CD4-positive, alpha-beta T cell (primary cell): ENCODE measurements at places on chromosomes 7 and 10.

DNA sequence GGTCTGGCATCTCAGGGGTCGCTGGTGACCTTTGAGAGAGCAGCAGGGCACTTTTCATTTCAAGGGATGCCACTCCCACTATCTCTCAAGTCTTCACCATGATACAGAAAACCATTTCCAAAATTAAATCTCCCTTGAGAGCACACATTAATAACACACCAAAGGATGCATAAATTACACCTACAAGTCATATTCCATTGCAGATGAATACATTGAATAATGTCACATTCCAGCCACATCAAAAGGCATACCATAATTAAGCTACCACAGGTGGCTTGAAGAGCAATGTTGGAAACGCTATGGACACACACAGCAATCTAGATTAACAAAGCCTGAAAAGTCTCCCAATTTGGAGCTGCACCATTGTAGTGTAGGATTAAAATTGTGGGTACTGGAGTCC lies 353.3 kb upstream of the ZMIZ1 start:
- DNase-seq, result no peak

GRCh38 chr10:69578508-69578991 lies 5.3 kb upstream of the NEUROG3 start:
- no peak for DNase-seq

DNA sequence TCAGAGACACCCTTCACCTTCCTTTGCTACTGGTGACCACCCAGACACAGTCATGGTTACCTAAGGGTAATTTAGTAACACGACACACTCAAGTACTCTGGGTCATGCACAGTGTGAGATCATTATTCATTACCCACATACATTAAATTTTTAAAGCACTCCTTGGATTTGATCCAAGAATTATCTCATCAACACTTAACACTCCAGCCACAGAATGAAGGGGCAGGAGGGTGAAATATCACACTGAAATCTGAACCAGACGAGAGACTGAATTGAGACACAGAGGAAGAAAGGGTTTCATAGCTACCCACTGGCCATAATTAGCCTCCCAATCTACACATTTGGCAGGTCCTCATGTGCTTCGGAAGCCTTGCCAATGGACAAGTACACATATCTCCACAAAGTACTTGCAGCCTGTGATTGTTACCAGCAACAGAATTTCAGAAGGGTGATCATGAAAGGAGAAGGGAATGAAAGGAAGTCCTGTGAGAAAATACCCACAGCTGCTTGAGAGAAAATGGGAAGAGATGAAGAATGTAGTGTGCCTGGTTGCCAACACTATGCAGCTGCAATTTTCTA lies 189.3 kb downstream of the POLR1F start:
- DNase-seq, result no peak

DNA sequence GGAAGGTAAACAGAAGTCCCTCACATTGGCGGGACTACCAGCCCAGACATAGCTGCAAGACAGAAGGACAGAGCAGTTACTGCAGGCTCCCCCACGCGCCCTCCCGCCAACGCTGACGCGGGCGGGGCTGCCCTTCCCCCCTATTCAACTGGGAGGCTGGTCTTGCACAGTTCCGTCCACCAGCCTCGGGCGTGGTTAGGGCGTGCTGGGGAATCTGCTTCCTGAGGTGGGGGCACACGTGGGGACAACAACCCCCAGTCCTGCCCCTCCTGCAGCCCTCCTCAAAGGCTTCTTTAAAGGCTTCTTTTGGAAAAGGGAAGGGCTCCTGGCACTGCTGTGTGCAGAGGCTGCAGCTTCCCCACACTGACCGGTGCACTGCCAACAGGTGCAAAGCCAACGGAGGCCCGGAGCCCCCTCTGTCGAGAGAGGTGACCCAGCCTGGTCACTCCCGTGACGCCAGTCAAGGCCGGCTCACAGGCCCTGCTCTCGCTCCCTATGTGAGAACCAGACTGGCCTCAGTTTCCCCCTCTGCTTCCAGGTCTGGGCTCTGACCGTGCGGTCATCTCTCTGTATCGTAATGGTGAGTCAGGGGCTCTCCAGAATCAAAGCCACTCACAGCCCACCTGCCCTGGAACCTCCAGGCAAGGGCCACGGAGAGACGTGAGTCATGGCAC lies 126.0 kb downstream of the EBF3 start:
- DNase-seq, result no peak

GRCh38 chr10:102834143-102834542 lies 3.1 kb downstream of the CYP17A1 start:
- no peak for DNase-seq

DNA sequence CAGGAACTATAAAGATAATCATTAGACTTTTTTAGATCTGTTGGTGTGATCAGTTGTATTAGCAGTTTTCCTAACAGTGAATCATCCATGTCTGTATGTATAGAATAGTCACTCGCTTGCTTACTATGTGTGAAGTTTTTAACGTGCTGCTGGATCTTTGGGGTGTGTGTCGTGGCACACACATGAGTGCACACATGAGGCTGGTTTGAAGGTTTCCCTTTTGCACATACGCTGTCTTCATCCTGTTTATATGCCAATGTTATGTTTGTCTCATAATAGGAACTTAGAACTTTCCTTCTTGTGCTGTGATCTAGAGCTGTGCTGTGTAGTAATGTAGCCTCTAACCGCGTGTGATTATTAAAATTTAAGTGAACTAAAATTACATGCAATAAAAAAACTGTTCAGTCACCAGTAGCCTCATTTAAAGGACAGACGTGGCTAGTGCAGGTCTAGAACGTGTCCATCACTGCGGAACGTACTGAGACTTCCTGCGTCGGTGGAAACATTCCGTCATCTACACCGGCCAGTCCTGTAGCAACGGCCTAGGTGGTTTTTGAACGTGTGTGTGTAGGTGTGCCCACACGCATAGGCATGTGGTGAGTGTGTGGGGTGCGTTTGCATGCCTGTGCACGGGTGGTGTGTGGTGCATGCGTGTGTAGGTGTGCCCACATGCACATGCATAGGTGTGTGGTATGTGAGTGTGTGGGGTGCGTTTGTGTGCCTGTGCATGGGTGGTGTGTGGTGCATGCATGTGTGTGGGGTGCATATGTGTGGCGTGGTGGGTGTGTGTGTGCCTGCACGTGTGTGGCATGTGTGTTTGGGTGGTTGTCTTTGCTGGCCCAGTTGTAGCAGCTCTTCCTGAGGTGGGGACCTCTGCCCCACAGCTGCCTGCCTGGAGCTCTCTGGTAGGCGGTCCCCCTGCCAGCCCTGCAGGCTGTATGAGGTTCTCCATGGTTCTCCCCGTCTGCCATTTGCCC lies 56.6 kb downstream of the INPP5A start:
- no peak for DNase-seq

DNA sequence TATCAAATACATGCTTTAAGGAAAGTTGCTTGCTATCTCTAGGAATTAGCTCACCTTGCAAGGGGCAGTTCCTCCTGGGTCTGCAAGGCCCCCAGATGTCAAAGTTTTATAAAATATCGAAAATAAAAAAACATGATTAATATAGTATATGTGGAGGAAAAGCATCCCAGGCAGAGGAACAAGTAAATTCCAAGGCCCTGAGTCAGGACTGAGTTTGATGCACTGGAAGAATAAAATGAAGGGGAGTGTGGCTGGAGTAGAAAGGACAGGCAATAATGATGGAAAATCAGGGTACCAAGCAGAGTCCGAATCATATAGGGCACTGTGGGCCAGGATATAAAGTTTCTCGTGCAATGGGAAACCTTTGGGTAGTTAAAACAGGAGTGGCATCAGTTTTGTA lies 112.4 kb upstream of the EEPD1 start:
- DNase-seq, result no peak

- peak; percentile 46 for DNase-seq
Measured at GRCh38 chr7:137903382-137904169, 56.8 kb upstream of the DGKI start.

DNA sequence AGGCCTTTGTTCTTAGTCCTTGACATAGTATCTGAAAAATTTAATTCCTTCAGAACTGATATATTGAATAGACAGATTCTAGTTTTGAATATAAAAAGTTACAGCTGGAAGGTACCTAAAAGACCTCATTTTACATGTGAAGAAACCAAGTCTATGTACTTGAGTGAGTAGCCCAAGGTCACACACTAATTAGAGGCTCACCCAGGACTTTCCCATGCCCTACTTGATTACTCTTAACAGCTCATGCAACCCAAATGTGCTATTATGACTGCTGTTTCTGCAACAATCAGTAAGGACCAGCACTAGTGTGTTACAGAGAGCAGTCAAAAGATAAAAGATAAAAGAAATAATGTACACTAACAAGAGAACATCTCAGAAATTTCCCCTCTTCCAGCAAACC lies 40.7 kb upstream of the BET1 start:
- no peak for DNase-seq

GRCh38 chr7:149175150-149175549 lies 20.2 kb upstream of the ZNF282 start:
- no peak for DNase-seq

DNA sequence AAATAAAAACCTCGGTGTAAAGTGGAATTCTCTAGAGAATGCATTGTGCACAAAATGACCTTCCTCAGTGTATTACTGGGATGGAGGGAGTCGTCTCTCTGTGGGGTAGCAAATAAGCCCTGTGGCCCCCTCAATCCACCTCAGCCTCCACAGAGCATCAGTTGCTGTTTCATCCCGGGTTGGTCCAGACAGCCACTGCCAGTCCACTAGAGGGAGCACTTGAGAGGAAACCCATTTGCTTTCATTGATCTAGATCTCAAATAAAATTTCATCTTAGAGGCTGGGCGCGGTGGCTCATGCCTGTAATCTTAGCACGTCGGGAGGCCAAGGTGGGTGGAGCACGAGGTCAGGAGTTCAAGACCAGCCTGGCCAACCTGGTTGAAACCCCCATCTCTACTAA lies 1128.7 kb downstream of the CNTNAP2 start:
- peak; percentile 3 for DNase-seq

DNA sequence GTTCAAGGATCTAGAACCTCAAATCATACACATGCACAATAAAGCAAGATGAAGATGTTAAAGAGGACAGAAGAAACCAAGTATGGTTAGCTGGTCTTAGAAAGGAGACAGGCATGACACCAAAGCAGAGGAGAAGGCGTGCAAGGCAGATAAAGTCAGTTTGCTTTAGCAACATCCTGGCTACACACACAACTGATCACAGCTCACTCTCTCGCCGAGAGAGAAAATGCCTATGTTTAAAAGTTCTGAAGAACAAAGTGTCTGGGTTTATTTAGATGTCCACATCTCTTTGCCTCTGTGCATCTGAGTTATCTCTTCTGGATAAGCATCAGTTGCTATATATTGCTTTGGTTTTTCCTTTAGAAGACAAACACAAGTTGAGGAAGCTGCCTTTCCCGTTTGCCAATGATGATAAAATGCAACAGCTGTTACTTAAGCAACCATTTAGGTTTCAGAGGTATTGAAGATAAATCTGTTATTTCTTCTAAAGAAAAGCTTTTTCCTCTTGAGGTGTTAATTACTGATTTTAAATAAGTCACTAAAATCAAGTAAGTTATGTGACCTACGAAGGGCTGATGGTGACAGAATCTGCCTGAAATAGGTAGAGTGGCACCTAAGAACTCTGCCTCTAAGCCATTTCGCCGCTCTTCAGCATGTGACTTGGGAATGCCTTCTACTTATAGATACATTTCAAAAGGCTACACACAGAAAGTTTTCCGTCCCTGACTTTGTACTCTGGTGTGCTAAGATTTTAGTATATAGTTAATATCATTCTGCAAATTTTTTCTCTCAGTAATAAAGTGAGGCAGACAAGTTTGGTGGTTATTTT lies 146.2 kb upstream of the ASAH2 start:
- DNase-seq, result no peak

DNA sequence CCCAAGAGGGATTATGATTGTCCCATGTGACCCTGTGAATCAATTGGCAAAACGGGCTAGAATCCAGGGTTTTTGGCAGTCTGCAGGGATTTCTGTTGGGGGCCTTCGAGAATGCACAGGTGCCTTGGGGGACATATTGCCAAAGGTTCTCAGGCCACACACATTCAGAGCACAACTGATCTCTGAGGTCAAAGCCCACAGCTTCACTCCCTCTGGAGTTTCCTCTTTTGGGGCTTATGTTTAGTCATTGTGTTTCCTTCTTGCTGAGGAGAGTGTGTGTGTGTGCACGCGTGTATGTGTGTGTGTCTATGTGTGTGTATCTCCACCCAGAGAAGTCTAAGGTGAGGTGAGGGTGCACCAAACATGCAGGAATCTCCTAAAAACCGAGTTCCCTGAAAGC lies 8.8 kb downstream of the PPIF start:
- DNase-seq, result no peak

- no peak for DNase-seq
Measured at GRCh38 chr7:945147-945555, 9.3 kb downstream of the ADAP1 start.

DNA sequence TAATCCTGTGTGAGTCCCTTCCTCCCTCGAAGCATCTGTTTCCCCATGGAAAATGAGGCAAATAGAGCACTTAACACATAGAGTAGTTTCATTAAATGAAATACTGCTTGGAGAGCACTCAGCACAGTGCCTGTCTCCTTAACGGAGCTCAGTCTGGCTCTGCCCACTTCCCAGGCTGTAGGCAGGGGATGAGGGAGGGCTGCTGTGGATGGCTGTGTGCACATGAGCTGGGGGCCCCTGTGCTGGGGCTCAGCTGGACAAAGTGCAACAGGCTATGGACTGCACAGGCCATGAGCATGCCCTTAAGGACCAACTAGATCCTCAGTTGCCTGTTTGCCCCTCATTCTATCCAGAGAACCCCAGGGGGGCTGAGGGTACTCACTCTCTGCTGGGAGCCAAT lies 14.5 kb downstream of the ZCCHC24 start:
- DNase-seq, result no peak

DNA sequence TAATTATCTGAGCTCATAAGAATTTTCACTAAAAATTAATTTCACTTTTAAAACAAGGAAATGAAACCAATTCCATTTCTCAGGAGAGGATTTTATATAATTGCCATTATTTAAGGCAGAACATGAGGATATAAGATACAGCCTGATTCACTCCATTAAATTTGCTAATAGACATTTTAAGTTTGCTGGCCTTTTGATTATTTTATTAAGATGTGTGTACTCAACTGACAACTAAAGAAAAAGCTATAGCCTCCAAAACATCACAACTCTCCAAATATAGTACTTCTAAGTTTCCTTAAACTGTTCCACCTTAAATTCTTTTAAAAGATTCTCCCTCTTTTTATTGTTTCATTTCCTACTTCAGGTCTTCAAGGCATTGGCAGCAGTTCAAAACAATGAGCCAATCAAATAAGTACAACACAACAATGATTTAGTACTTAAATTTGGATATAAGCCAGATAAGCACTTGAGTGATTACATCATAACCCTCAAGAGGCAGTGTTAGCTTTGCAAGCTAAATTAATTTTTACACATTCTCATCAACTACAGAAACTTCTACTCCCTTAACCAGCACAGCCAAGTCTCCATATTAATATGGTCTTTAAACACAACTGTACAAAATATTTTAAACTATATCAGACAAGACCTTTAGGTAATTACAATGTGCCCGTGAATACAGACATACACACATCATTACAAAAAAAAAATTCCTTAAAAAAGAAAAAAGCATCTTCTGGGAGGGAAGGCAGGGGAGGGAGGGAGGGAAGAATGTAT lies 121.8 kb downstream of the KMT2C start:
- no peak for DNase-seq
